ENCODE measurements at places on chromosomes 7 and 10.
A peak's percentile ranks its signal among the peaks of the same experiment; 100 is the strongest.

GRCh38 chr7:146858690-146859089 is 742.1 kb downstream of the CNTNAP2 start:
- no peak for DNase-seq

DNA sequence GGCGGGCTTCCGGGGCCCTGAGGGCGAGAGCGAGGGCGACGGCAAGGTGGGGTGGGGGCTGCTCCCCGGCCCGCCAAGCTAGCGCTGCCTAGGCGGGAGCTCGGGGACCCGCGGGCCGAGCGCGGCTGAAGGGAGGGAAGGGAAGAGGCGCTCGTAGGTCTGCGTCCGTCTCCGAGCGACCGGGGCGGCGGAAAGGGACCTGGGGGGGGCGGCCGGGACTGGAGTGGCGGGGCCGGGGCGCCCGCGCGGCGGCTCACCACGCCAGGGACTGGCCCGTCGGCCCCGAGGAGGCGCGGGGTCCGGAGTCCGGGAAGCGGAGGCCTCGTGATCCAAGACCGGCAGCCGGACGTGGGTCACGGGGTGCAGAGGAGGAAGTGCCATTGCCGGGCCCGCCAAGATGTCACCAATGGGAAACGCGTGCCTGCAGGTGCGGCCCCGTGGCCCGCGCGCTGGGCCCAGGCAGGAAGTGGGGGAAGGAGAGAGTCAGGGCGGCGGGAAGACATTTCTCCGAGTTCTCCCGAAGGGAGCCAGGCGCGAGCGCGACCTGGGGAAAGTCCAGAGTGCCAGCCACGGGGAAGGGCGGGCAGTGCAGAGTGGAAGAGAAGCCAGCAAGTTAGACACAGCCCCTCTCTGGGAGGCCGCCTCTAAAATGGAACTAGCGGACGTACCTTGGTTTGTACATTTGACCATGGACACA is 11.9 kb downstream of the HNRNPF start:
- peak; percentile 51 for DNase-seq

DNA sequence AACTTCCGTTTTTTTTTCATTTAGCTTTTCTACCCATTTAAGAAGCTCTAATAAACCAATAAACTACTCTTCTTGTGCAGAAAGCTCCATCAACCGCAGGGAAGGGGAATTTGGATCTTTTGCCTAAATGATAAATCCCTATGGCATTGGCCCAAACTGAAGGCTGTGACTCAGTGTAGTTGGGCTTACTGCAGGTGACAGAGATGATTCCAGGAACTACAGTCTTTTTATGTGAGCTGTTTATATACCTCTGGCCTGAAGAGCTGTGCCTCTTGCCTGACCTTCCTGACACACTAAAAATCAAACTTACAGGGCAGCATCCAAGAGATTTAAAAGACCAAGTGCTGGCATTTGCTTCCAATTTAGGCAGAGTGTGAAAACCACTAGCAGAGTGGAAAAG is 25.2 kb downstream of the ABCB1 start:
- DNase-seq = no peak

DNA sequence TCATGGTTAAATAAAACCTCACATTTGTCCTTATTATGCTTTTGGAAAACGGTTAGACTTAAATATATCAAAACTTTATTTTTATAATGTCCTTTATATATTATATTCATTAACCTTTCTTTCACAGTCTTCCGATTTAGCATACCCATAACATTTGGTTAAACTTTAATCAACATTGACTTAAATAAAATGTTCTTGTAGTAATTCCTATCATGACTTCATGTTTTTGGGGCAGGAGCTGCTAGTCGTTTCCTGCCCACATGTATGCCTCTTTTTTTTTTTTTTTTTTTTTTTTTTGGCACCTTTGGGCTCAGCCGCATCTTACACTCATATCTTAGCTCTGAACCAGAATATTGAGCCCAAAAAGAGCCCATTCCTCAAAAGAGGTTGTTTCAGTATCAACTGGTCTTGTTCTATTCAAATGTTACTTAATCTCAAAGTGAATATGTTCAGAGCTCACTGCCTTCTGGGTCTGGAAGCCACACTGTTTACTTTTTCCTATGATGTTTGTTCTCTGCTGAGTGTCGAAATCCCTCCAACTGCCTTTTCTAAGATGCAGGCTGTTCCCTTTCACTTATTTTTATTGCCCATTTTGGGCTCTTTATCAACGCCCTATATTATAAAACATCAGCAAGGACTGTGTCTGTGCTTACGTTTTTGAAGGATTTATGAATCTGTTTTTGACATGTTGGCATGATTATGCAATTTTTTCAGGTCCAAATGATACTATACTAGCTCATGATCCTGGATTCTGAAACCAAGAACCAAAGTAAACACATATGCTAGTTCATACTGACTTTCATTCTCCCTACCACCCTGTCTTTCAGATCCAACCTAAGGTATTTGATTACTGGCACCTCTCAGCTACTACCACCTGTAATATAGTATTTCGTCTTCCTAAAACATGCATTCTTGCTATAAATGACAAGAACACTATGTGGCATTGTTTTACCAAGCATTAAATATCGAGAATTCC is 914.4 kb downstream of the PCDH15 start:
- DNase-seq = no peak

DNA sequence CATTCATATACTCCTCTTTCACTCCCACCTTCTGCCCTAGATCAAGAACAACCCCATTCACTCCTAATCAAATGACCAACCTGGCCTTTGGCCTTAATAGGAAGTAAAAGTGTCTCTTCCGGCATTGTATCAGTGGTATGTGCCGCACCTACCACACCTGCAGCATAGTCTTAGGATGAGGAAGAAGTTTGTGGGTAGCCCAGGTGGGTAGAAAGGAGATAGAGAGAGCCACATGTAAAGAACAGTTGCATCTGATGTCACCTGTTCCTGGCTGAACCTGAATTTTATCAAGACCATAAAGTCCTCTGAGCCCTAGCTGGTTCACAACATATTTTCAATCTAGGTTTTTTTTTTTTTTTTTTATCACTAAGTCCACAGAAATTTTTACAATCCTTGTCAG is 55.5 kb upstream of the PTPN12 start:
- DNase-seq = no peak

- no peak for DNase-seq
Measured at GRCh38 chr7:32516551-32517100, 21.3 kb downstream of the AVL9 start.

GRCh38 chr7:77910124-77910523 is 111.6 kb downstream of the PHTF2 start:
- no peak for DNase-seq

- no peak for DNase-seq
Measured at GRCh38 chr7:70178211-70178610, 579.9 kb downstream of the AUTS2 start.

DNA sequence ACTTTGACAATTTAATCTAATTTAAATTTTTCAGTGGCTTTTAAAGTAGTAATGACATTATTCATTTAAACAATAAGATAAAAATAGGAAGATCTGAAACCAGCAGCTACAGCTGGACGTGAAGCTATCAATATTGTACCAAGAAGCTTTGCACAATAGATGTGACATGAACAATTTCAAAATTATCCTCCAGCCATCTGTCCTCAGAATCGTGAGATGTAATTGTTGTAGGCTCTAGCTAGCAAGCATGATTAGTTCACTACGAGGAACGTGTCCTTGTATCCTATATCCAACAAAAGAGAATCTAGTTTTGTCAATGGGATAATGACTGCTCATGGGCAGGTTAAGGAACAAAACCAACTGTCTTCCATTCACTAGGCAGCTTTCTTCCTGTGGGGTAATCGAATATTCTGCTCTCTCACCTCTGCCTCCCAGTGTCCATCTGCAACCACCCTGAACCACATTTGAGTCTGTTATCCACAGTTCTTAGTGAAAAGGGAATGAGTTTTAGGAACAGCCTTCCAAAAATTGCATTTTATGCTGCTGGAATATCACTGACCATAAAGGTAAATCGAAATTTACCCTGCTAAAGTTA is 247.3 kb downstream of the PARD3 start:
- no peak for DNase-seq

DNA sequence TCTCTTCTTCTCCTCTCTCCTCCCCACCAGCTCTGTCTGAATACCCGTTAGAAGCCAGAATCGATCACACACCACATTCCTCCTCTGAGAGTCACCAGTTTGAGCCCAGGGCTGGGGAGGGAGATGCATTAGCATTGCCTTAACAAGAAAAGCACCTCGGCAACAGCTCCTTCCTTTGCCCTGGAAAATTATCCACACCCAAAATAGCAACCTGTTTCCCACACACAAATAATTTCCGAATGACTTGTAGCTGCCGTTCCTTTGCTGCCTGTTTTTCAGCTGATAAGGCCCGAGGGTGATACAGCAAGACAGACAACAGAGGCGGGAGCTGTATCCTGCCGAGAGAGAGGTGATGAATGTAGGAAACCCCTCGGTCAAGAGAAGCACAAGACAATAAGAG is 91.3 kb downstream of the CPXM2 start:
- no peak for DNase-seq

GRCh38 chr7:112449353-112449752 is 907 bp upstream of the IFRD1 start:
- no peak for DNase-seq

- peak; percentile 10 for DNase-seq
Measured at GRCh38 chr7:37311355-37311754, 137.3 kb downstream of the ELMO1 start.

DNA sequence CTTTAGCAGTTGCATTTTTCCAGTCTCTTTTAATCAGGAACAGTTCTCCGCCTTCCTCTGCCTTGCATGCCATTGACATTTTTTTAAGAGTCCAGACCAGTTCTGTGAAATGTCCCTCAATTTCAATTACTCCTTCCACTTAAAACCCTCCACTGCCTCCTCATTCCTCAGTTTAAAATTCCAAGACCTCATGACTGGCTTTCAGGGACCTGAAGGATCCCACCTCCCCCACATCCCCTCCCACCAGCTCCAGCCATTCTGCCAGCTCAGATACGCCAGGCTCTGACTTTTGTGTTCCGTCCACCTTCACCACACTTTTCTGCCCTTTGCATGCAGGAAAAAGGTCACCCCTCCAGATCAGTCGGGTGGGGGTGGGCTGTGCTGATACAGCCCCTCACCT is 8.7 kb downstream of the TNRC18 start:
- no peak for DNase-seq

DNA sequence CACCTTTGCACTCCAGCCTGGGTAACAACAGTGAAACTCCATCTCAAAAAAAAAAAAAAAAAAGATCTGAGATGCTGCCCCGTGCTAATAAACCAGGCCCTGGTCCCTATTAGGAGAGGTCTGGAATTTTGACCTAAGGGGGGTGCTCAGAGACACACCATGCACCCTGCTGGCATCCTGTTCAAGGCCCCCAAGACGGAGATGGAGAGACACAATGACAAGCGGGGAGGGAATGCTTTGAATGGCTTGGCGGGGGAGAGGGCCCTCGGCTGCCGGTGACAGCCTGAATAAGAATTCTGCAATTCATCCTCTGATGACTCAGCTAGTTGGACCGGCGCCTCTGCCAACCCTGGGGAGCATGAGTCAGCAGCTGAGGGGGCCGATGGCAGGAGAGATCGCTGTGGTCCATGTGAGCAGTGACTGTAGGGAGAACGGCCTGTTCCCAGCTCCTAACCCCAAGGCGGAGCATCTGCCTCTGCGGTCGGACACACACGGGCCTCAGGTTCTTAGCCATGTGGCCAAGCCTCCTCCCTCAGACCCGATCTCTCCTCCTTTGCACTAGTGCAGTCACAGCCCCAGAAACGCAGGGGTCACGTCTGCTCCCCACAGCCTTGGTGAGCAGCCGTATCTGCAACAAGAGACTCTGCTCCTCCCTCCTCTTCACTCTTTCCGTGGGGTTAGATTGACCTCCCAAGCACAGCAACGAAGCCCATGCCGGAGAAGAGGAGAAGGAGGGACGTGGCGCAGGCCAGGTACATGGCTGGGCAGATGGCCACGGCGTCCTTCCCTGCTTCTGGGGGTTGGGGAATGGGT is 14.9 kb downstream of the TRIM56 start:
- DNase-seq = peak; percentile 99

DNA sequence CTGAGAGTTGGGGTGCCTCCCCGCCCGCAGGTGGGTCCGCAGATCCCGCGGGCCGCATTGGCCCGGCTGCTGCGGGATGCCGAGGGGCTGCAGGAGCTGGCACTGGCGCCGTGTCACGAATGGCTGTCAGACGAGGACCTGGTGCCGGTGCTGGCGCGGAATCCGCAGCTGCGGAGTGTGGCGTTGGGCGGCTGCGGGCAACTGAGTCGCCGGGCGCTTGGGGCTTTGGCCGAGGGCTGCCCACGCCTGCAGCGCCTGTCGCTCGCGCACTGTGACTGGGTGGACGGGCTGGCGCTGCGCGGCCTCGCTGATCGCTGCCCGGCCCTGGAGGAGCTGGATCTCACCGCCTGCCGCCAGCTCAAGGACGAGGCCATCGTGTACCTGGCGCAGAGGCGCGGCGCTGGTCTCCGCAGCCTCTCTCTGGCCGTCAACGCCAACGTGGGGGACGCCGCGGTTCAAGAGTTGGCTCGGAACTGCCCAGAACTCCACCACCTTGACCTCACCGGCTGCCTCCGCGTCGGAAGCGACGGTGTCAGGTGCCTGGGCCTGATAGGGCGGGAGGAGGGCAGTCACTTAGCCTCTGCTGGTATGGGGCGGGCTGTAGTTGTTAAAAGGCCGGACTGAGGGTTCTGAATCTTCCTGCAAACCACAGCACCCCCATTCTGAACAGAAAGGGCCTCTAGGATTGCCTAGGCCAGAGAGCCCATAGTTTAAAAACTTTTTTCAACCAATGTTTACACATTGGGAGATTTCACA is 1.3 kb downstream of the FBXL15 start:
- DNase-seq = no peak

- DNase-seq = no peak
Measured at GRCh38 chr10:97771055-97771891, 526 bp downstream of the SFRP5 start.

DNA sequence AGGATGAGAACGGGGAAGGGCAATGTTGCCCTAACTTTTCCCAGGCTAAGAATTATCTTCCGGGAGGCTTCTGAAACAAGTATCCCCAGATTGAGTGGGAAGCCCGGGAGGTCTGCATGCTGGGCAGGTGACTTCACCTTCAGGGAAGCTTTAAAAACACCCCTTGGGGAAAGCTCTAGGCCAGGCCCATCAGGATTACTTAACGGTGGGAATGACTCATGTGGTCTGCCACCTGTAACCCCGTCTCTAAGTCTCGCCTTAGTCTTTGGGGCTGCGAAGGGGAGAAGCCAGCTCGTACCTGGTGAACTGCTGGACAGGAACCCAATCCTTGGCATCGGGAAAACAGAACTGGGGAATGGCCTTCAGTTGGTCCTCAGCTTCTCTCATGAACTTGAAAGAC is 80.1 kb upstream of the MKRN1 start:
- no peak for DNase-seq

DNA sequence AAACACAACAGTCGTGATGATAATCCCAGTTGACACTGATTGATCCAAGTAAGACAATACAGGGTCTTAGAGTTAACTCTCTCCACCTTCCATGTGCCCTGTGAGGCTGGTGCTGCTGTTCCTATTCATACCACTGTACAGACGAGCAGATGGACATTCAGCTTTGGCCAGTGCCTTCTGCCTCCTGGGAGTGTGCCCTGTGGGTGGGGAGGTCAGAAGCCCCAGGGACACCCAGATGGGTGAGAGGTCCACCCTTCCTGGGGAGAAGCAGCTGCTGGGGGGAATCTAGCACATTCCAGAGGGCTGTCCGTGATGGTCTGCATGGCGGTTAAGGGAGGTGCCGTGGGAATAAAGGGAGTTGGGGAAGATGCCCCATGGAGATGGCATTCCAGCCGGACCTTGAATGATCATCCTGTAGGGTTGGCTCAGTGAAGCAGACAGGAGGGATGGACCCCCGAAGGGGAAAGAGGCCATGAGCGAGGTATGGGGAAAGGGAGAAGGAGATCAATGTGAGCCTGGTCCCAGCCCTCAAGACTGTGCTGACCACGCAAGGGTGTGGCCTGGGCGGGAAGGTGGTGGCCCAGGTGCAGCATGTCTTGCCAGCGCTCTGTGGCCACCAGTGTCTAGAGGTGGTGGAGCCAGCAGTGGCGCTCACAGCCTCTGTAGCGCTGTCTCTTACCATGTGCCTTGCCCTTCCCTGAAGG is 74.0 kb downstream of the ADCY1 start:
- DNase-seq = no peak
